NCI-H1694 treated with DMSO at 0.1 percent for 48 hours (cell line): ENCODE measurements at places on chromosomes 1 and 21.

GRCh38 chr21:33296156-33296555 is 28.6 kb upstream of the IFNAR1 start:
- DNase-seq: no peak

DNA sequence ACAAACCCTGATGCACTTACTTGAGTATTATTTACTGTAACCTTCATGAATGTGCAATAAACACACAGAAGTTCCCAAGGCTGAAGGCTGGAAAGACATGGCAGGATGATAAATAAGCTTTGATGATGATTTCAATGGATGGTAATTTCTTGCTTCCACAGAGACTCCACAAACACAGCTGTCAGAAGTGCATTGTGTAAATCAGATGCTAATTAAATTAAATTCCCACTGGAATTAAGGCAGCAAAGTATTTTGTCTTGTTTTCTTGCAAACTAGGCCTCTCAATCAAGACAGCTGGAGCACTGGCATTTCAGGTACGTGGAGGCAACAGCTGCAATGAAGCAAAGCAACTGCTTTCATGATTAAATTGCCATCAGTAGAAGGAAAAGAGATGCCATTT is 24.1 kb downstream of the FAM177B start:
- no peak for DNase-seq

DNA sequence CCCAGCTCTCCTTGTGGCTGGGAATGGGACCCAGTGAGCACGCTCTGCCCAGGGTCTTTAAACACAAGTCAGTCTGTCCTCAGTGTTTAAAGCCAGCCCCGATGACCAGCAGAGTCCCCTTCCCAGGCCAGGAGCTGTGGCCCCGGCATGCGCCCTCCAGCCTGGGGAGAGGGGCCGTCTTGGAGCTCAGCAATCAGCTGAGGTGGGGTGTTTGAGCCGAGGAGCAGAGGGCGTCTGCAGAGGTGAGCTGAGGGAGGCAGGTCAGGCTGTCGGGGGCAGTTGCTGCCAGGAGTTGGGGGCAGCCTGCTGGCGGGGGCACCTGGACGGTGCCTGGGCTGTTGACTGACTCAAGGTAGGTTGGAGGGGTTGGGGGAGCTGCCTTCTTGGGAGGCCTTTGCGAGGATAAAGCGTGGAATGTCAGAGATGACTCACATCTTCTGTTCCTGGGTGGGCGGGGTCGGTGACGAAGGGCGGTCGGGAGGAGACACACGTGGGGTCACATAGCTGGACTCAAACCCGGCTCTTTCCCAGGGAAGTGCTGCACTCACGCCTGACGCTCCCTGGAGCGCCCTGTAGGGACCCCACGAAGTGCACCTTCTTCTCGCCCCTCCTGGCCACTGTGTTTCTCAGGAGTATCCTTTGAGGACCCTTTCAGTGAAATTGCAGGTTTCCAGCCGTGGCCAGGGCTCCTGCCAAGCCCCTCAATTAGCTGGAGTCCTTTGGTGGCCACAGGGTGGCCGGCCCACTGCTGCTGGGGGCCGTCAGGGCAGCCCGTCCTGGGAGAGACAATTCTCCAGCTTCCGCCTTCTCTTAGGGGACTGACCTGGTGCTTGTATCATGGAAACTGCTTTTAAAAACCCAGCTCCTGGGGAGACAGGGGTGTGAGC is 86.2 kb downstream of the SIK1 start:
- no peak for DNase-seq

- peak; percentile 74 for DNase-seq
These were observed 15.2 kb downstream of the BCAN start for GRCh38 chr1:156656806-156657740.

DNA sequence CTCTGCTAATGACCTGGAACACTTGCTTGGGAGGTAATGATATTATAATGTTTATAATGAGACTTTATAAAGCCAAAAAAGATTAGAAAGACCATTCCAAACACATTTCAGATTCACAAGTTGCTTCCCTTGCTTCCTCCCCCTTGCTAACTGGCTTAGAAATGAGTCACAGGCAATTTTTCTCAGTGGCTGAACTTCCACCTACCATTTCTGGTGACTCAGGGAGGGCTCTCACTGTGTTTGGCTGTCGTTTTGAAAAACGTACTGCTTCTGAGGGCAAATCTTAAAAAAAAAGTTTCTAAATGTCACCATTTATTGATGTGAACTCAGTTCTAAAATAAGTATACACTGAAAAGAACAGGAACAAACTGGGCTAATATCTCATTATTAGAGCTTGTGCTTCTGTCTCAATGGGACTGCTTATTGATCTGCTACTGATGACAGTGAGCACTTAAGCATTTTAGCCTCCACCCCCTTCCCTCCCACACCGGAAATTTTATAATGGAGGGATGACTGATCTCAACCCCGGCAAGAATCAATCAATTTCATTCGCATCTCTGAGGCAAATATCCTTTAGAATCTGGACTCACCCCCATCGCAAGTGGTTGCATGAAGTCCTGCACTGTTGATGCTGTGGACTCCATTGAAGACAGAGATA is 278.3 kb downstream of the KCTD3 start:
- DNase-seq: no peak

GRCh38 chr1:34470401-34470800 is 284.4 kb upstream of the GJB5 start:
- no peak for DNase-seq

DNA sequence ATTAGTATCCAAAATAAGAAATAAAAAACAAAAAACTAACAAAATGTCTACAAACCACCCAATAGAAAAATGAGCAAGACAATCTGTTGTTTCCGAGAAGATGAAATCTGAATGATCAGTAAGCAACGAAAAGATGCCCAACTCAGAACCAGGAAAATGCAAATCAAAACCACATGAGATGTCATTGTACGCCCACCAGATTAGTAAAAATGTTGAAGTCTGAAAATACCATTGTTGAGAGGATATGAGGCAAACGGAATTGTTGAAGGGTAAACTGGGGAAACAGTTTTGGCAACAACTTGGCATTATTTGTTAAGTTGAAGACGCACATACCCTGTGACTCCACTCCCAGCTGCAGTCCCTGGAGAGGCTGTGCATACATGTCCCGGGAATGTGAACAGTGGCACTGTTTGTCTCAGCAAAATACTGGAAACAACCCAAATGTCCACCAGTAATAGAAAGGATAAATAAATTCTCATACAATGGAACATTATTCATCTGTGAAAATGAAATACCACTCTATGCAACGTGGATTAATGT is 10.6 kb downstream of the ZBTB17 start:
- no peak for DNase-seq

GRCh38 chr1:48681476-48682305 is 95.0 kb downstream of the BEND5 start:
- DNase-seq: no peak

DNA sequence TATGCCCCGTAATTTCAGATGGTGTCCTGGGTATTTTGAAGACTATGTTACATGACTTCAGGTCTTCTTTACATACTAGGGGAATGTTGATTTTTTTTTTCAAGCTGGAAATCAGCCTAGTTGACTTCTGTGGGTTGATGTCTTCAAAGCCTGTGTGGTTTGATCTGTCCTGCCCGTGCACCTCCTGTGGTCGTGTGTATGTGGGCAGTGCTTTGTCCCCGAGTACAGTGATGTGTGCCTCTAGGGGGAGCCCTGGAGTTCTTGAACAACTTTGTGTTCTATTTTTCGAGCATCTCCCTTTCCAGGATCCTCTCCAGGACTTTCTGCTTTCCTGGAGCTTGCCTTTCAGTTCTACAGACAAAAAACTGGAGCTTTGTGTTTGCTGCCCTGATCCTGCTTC is 28.9 kb downstream of the OBSCN start:
- no peak for DNase-seq

GRCh38 chr1:166490437-166490991 is 323.7 kb upstream of the FAM78B start:
- DNase-seq: no peak

DNA sequence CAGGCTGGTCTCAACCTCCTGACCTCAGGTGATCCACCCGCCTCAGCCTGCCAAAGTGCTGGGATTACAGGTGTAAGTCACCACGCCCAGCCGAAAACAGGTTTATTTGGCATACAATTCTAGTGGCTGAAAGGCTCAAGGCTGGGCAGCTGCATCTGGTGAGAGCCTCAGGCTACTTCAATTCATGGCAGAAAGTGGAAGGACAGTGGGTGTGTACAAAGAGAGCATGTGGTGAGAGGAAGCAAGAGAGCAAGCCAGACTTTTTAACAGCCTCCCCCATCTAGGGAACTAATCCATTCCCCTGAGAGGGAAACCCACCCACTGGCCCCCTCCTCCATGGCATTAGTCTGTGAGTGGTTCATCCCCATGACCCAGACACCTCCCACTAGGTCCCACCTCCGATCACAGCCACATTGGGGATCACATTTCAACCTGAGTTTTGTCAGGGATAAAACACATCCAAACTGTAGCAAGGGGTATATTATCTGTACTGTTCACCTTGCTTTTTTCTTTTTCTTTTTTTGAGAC is 9.5 kb downstream of the BMP8A start:
- no peak for DNase-seq

DNA sequence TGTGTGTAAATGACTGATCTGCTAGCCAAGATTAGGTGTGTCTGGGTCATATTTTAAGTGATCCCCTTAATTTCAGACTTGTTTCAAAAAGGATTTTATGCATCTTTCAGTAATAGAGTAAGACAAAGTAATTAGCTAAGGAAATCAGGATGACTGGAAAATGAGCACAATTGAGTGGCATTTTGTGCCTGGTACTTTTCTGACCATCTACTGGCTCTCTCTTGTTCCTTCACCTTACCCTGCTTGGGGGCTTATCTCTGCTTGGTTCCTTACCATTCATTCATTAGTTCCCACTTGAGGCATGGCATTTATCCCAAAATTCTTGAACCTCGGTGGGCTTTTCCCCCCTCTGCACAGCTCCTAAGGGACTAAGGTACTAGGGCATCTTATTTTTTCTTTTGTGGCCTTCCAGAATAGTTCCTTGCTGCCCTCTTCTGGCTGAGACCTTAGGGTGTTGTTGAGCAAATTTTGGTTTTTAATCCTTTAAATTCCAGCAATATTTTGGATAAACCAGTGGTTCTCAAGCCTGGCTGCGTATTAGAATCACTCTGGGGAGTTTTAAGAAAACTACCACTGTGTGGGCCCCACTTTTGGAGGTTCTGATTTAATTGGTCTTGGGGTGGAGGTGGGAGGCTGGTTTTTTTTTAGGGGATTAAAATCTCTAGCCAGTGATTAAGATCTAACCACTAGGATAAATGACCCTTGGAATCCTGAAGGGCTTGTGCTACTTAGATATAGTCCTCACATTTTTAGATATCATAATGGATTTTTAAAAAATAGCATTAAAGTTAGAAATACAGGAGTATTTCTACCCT is 50.8 kb downstream of the HS2ST1 start:
- DNase-seq: peak; percentile 29

DNA sequence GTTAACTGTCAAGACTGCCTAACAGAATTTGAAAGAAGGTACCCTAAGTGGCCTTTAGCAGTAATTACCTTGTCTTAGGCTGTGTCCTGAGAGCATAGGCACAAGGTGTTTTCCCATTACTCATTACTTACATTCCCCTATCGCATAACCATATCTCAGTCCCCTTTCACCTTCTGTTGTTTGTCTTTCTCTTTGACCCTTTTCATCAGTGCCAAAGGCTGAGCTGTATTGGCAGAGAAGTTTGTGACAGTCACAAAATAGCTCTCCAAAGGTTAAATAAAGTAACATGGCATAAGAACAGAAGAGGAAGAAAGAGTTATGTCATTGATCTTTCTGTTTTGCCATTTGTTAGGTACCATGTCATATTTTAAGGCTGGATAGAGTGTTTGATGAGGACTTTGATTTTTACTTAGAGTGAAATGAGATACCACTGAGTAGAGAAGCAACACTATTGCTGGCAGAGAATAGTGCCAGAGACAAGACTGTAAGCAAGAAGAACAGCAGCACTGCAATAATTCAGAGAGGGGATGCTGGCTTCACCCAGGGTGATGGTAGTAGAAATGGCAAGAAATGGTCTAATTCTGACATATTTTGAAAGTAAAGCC is 497.8 kb downstream of the TTLL7 start:
- DNase-seq: no peak

- DNase-seq: no peak
These were observed 9.9 kb upstream of the NPHP4 start for GRCh38 chr1:6001992-6002576.

DNA sequence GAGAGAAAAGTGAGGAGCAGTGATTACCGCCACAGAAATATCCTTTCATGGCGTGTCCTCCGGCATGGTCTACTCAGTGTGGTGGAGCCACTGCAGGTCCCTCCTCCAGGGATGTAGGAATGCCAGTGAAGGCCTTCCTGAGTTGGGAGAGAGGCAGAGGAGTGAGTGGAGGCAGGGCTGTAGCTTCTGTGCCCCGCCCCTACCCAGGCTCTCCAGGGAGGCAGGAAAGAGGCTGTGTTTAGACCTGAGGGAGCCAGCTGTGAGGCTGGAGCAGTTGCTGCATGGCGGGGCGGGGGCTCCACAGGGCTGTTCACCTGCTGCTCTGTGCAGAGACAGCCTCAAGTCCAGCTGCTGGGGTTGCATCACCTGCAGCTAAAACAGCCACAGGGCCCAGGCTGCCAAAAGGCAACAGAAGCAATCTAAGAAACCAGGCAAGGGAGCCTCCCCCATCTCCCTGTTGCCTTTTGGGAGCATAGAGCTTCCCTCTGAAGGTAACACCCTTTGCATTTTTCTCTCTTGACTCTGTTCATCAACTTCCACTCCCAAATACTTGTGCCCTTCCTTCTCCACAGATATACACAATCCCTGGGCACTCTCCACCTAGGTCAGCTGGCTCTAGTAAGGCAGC is 801 bp upstream of the ANXA9 start:
- DNase-seq: no peak

DNA sequence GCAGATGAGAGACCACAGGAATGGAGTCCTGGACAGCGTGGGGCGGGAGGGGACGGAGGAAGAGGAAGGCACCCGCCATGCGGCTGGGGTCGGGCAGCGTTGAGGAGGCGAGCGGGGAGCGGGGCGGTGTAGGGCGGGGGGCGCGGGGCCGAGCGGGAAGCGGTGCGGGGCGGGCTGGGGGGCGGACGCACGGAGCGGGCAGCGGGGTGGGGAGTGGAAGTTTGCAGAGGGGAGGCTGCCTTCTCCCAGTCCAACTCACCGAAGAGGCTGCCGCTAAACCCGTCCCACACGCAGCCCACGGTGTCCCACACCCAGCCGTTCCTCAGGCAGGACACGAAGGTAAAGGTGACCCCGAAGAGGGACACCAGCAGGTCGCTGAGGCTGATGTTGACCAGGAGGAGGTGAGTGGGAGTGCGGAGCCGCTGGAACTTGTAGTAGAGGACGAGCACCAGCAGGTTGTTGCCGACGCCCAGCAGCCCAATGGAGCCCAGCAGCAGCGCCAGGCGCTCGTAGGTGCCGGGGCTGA is 483 bp downstream of the CHML start:
- peak; percentile 36 for DNase-seq

DNA sequence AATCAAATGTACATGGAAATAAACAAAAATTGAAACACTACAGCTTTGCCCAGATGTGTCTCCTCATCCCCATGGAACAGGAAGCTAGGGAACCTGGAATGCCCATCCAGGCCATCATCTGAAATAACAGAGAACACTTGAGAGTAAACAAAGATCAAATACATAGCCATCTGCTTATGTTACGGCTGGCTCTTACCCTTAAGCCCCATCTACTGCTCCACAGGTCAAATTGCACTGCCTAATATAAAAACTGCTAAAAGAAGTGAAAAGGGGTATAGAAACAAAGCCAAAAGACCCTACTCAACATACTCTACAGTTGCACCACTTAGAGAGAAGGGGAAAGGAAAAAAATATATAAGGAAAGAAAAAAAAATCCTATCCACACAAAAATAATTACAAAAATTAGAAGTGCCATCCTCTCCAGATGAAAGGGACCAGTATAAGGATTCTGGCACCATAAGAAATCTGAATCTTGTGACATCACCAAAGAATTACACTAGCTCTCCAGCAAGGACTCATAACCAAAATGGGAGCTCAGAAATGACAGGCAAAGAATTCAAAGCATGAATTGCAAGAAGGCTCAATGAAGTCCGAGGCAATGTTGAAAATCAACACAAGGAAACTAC is 26.9 kb downstream of the OR6Y1 start:
- DNase-seq: no peak
